ENCODE measurements at places on chromosomes 3 and 15. TPM values are rescaled to one million over a fixed set of nuclear protein-coding genes. Genes with fewer than 3 reads are reported as not detected.

DNA sequence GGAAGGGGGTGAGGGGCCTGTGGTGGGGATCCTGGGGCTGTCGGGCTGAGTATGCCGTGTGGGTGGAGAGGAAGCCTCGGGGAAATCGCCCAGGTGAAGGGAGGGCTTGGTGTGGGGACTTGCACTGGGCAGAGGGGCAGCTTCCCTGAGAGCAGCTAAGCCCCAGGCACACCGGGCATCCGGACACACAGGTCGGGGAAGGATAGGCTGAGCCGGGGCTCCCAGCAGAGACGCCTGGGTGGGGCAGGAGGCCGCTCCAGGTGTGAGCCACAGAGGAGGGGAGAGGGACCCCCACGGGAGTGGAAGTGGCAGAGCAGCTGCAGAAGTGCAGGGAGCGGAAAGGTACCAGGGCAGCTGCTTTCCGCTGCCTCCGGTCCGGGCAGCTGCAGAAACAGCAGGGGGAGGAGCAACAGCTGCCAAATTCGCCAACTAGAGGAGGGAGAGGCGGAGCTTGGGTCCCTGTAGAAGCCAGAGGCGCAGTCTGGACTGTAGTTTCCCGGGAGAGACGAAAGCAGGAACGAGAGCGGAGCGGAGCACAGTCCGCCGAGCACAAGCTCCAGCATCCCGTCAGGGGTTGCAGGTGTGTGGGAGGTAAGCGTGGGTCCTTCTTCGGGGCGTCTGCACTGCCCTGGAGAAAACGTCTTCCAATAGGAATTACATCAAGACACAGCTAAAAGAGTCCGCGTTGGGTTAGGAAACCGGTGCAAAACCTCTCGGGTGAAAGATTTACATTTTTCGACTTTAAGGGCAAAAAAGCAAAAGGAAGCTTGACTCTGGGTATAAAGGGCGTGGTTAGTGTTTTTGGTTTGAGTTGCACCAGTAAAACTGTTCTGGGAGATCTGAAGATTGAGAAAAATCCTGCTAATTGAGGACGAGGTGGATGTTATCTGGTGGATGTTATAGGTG, at the start of gene SERPINI1:
Gene SERPINI1, plus strand, starts transcription at position 489 of the 906 bp plus-strand sequence. CDS start 53,408 bp downstream, outside the sequence.
- H3K27me3 ChIP-seq: no peaks in the 10 kb centered on the region
- peak; percentile 83 for DNase-seq
- H3K27ac ChIP-seq: peak within 1 kb of the TSS; percentile 90
- peaks cover 20% of the 10 kb centered on the region for H3K4me1 ChIP-seq

The SLC2A2 gene
- total RNA-seq: not detected

The TMEM108 gene
- total RNA-seq: 5.2 TPM

DNA sequence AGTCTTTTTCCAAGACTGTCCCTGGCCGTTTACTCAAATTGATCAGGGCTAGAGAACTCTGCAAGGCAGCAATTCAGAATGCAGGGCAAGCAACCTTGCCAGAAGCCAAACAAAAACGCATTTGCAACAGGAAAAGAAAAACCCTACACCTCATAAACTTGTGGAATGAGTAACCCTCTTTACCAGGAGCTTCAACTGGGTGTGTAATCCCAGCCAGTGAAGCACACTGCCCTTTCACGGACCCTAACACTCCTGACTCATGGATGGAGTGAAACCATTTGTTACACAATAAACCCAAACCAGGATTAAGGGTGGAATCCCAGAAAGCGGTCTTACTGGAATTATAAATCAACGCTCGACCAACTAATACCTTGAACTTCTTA, 14.8 kb upstream of the LDHAL6B start:
- no peaks in the 10 kb centered on the region for H3K27me3 ChIP-seq
- H3K4me1 ChIP-seq: no peaks in the 10 kb centered on the region
- H3K36me3 ChIP-seq: peaks cover 5% of the 10 kb centered on the region
- no peak overlapping the region for H3K4me3 ChIP-seq
- no peak for DNase-seq
- no peak overlapping the region for H3K27ac ChIP-seq

The RPS17 gene
- total RNA-seq: 1,041 TPM

DNA sequence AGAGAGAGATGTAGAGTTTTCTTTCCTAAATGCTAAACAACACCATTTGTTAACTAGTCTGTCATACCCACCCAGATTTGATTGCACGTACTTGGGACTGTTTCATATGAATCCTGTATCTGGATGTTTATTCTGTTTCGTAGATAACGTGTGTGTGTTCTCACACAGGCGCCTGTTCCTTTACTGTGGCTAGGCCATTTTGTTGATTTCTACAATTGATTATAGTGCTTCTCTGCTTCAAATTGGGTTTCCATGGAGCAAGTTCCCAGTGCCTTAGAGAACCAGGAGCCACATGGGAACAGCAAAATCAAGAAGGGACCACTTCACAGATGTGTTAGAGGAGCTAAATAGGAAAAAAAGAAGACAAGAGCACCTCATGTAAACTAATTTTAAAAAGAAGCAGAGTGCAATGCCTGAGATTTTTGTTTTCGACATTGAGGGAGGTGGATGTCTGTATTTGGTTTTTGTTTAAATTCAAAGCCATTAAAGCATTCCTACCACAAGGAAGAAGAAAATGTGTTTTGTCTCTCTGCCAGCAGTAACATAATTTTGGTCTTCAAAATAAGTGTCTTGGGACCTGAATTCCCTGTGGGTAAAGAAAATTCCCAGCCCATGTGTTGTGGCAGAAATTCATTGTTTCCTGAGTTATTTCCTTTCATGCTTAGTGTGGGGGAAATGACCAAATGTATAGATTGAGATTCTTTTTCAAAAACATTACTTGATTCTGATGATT, 424.0 kb upstream of the C2CD4B start:
- H3K4me3 ChIP-seq: no peak overlapping the region
- peaks cover 2% of the 10 kb centered on the region for H3K36me3 ChIP-seq

DNA sequence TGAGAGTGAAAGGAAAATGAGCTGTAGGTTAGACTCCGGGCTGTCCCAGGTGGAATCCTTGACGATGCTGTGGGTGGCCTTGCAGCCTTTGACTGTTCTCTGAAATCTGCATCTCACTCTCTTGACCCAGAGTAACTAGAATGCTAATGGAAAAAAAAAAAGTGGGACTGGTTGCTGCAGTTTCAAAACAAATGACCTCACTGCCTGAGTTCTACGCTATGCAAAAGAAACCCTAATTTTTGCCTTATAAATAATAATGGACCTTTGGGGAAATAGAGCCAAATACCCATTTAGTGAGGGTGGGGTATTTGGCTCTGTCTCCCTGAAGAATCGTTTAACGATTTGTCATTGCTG, 309.7 kb upstream of the C2CD4B start:
- peaks cover 64% of the 10 kb centered on the region for H3K4me1 ChIP-seq
- peak overlapping the region; percentile 82 for H3K27ac ChIP-seq
- DNase-seq: no peak
- no peaks in the 10 kb centered on the region for H3K27me3 ChIP-seq
- no peaks in the 10 kb centered on the region for H3K36me3 ChIP-seq

The KBTBD12 gene
- 25.0 TPM for total RNA-seq

DNA sequence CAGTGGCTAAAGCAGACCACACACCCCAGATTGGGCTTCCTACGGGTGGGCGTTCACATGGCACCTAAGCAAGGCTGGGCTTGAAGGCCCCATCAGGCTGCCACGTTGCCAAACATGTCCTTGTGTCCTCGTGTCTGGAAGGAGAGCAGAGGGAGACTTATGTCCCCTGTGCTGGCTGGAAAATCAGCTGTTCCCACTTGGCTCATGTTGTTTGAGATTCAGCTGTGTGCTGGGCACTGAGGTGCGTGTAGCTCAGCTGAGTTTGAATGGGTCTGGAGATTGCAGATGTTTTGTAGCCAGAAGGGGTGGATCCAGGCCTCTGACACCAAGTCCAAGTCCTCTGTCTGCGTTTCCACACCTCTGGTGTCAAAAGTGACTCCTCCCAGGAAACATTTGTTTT, 34.6 kb downstream of the RLBP1 start:
- no peak overlapping the region for H3K27ac ChIP-seq
- no peak overlapping the region for H3K4me3 ChIP-seq
- H3K4me1 ChIP-seq: no peaks in the 10 kb centered on the region
- H3K27me3 ChIP-seq: no peaks in the 10 kb centered on the region
- peaks cover 98% of the 10 kb centered on the region for H3K36me3 ChIP-seq

- H3K27ac ChIP-seq: no peak overlapping the region
- no peak overlapping the region for H3K4me3 ChIP-seq
- H3K27me3 ChIP-seq: no peaks in the 10 kb centered on the region
- DNase-seq: no peak
- no peaks in the 10 kb centered on the region for H3K36me3 ChIP-seq
These were observed 268.5 kb upstream of the CTNNB1 start for GRCh38 chr3:40930756-40931155.

The CLSTN2 gene
- total RNA-seq: 1.5 TPM

The SQOR gene
- total RNA-seq: 154 TPM

- H3K27me3 ChIP-seq: no peaks in the 10 kb centered on the region
- peak overlapping the region; percentile 94 for H3K27ac ChIP-seq
- DNase-seq: no peak
- peaks cover 14% of the 10 kb centered on the region for H3K36me3 ChIP-seq
- H3K4me1 ChIP-seq: peaks cover 12% of the 10 kb centered on the region
These were observed 28.5 kb downstream of the EFCAB12 start for GRCh38 chr3:129399895-129400357.

The CTXN2 gene
- not detected for total RNA-seq

- H3K4me1 ChIP-seq: no peaks in the 10 kb centered on the region
- no peaks in the 10 kb centered on the region for H3K36me3 ChIP-seq
- no peak overlapping the region for H3K4me3 ChIP-seq
- no peaks in the 10 kb centered on the region for H3K27me3 ChIP-seq
- no peak overlapping the region for H3K27ac ChIP-seq
These were observed 216.7 kb upstream of the CFAP20DC start for GRCh38 chr3:59266551-59266950.

DNA sequence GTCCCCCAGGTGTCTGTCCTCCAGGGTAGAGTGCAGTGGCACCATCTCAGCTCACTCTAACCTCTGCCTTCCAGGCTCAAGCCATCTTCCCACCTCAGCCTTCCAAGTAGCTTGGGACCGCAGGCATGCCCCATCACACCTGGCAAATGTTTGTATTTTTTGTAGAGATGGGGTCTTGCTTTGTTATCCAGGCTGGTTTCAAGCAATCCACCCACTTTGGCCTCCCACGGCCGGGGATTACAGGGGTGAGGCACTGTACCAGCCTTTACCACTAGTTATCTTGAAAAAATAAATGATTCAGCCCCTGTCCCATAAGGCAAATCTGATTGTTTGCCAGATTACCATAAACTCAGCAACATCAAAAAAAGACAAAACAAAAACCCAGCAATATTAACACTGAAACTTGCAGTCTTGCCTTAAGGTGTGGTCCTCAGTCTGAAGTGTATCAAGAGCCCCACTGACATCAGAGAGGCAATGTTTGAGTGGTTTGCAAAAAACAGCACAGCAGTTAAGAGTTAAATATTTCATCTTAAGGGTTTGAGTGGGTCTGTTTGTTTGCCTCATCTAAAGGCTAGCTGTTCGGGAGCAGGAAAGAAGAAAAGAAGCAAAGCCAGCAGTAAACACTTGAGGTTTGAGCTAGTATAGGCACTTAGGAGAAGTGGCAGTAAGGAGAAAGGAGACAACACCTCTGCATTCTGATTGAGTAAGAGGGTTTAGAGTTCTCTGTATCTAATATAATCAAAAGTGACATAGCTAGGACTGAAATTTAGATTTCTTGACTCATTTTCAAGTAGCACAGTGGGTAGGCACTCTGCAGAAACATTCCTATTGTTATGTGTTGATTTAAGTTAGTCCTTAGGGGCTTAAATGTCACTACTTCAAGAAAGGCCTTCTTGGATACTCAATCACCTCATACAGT, 26.3 kb upstream of the EDEM1 start:
- no peak overlapping the region for H3K4me3 ChIP-seq
- H3K4me1 ChIP-seq: peaks cover 71% of the 10 kb centered on the region
- no peaks in the 10 kb centered on the region for H3K27me3 ChIP-seq
- no peaks in the 10 kb centered on the region for H3K36me3 ChIP-seq

The SLC35A5 gene
- total RNA-seq: 12.6 TPM

DNA sequence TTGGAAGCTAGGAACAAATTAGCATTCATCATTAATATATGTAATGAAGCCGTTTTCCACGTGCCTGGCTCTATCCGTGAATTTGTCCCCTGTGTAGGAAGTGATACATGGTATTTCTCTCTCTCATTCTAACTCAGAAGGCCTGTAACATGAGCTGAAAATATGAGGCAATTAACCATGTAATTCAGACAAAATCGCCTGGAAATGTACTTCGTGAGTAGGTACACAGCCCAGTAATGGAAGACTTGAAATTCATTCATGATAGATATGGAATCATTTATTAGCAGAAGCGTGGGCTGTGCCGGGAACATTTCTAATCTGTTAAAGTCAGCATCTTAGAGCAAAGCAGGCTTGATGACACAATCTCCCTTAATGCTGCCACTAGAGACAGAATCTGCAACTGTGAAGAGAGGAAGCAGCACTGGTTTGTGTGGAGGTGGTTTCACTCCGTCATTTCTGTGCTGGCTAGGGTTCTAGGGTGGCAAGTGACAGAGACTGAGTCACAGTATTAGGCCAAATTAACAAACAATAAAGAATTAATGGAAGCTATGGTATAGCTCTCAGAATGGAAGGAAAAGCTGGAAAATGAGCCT, 225.0 kb upstream of the PROK2 start:
- no peaks in the 10 kb centered on the region for H3K4me1 ChIP-seq
- peaks cover 4% of the 10 kb centered on the region for H3K27me3 ChIP-seq
- DNase-seq: no peak
- H3K4me3 ChIP-seq: no peak overlapping the region
- no peak overlapping the region for H3K27ac ChIP-seq
- H3K36me3 ChIP-seq: no peaks in the 10 kb centered on the region

- DNase-seq: no peak
- H3K36me3 ChIP-seq: no peaks in the 10 kb centered on the region
- H3K27ac ChIP-seq: no peak overlapping the region
- no peaks in the 10 kb centered on the region for H3K4me1 ChIP-seq
These were observed 130.3 kb upstream of the TMC3 start for GRCh38 chr15:81504170-81504905.

The ADAMTS7 gene
- total RNA-seq: 0.74 TPM

DNA sequence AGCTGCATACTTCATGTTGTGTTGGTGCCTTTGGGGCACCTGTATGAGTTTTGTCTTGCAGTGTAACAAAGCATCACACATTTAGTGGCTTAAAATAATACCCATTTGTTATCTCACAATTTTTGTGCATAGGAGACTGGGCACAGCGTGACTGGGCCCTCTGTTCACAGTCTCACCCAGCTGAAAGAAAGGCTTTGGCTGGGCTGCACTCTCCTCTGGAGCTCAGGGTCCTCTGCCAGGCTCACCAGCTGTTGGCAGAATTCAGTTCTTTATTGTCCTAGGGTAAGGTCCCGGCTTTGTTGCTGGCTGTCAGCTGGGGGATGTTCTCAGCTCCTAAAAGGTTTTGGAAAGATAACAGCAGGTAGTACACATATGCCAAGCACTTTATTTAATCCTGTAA, 263.3 kb downstream of the CLSTN2 start:
- no peak overlapping the region for H3K27ac ChIP-seq
- H3K36me3 ChIP-seq: no peaks in the 10 kb centered on the region
- DNase-seq: no peak
- H3K27me3 ChIP-seq: no peaks in the 10 kb centered on the region
- no peak overlapping the region for H3K4me3 ChIP-seq

DNA sequence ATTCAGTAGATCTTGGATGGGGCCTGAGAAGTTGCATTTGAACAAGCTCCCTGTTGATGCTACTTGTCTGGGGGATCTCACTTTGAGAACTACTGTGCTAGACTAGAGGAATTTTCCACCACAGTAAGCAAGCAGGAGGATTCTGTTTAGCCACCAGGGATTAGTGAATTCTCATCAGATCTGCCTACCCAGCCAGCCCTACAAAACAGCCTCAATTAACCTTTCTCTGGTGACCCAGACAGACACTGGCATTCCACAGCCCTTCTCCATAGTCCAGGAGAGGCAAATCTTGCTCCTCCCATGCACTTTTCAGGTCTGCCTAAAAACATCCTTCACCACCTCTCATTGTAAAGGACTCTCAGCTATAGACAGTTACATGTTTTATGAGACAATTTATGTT, 16.7 kb upstream of the MYH15 start:
- H3K27me3 ChIP-seq: no peaks in the 10 kb centered on the region
- DNase-seq: no peak
- H3K27ac ChIP-seq: no peak overlapping the region
- H3K4me1 ChIP-seq: no peaks in the 10 kb centered on the region
